ENCODE measurements at places on chromosomes 1 and 21.

DNA sequence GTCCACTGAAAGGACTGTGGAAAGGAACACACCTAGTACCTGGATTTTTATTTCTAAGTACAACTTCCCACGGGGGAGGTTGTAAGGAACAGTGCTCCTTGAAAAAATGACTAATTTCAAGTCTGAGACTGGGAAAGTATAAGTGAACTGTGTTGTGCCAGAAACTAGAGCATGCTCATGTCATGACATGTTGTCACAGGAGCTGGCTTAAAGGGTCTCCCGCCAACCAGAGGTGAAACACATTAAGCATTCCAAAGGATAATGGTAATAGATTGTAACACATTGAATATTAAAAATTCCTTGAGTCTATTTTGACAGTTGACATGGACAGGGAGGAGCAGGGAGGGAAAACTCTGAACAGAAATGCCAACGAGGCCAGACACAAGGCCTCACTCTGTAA lies 6.3 kb downstream of the ATP2B4 start:
- no peak for DNase-seq

GRCh38 chr1:168341483-168341975 lies 60.9 kb downstream of the TBX19 start:
- no peak for DNase-seq

DNA sequence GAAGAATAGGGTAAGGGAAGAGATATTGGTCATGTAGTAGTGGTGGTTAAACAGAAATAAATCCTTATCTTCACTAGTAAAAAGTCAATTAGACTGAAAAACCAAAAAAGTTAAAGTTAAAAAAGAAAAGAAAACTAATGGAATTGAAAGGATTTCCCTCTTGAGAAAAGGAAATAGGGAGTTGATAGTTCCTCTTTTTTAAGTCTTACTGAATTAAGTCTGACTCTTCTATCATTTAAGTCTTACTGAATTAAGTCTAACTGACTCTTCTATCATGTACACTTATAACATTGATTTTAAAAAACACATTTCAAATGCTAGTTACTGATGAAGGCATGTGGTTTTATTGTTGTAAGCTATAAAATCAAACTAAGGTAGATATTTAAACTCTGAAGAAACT lies 49.5 kb upstream of the TENT5C start:
- no peak for DNase-seq

GRCh38 chr1:37628026-37628556 lies 6.6 kb downstream of the RSPO1 start:
- no peak for DNase-seq

- no peak for DNase-seq
These were observed 1.1 kb downstream of the TMPRSS2 start for GRCh38 chr21:41506611-41507520.

DNA sequence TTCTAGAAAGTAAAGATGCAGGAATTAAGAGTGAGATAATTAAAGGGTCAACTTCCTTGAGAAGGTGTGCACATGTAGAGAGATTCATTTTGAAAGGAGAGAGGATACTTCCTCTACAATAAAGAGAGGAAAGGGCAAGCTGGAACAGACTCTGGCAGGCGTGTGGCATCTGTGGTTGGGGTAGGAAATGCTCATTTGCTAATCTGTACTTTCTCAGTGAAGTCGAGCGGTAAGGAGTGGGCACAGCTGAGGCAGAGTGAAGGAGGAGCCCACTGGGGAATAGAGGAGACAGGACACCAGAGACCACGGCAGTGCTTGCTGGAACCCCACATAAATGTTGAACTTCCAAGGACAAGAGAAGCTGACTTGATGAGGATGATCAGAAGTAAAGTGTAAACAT lies 49.1 kb downstream of the PCSK9 start:
- DNase-seq: no peak
